ENCODE measurements at places on chromosomes 13 and 19. TPM values are rescaled to one million over a fixed set of nuclear protein-coding genes. Genes with fewer than 3 reads are reported as not detected.

ZNF468 gene
- polyA plus RNA-seq, result 35.0 TPM

DNA sequence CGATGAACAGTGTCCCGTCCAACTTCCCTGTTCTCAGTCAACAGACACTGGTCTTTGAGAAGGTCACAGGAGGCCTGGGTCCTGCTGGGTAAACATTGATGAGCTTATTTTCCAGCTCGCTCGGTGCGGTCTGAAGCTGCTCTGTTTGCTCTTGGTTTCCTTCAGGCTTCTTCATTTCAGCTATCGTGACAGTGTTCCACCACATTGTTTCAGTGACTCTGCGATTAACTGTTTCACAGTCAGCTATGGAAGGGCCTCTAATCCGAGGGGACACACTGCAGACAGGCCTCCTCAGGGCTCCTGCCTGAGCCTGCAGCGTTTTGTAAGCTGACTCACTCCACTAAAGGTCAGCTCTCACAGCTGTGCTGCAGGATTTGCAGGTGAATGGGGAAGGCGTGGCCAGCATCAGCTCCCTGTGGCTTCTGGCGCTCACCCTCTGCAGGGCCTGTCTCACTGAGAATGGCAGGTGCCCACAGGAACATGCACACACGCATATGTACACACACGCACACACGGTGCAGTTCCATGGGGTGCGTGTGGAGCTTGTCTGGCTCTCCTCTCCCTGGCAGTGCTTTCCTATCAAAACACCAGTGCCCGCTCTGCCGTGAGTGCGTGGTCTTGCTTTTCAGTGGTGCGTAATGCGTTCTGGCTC lies 62.9 kb upstream of the MCF2L start:
- DNase-seq, result no peak

DNA sequence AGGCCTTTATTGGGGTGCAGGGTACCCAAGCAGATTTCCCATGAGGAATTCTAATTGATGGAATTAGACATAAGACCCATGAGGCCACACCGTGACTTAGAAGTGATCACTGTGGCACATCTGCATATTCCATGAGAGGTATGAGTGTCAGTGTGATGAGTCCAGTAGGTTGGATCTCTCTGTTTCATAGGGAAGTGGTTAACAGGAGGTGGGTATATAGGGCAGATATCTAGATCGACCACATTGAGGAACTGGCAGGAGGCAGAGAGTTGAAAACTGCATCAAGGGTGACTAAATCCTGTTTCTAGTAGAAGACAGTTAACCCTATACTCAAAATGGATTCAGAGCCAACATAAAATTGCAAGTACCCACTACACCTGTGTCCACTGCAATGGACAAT lies 68.6 kb upstream of the MIR17HG start:
- no peak for DNase-seq

DAND5 gene
- polyA plus RNA-seq, result 0.14 TPM

DNA sequence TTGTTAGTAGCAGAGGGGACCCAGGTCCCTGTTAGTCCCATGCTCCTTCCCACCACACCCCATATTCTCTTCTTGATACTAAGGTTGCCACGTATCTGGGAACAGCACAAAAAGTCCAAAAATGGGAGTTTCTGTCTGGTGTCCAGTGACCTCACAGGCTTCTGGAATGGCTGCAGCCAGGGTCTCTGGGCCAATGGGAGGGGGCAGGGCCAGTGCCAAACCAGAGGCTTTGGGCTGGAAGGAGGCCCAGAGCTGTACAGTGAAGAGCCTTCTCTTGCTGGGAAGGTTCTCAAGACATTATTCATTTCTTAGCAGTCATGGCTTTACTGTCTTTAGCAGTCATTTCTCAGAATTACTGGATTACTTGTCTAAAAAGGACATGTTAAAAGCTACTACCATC lies 119.2 kb downstream of the FRY start:
- DNase-seq, result no peak

GRCh38 chr13:96119921-96120320 lies 30.0 kb downstream of the HS6ST3 start:
- no peak for DNase-seq

- no peak for DNase-seq
These were observed 3.5 kb downstream of the FFAR2 start for GRCh38 chr19:35451338-35452096.

GRCh38 chr19:581399-582111 lies 8.1 kb upstream of the HCN2 start:
- DNase-seq, result no peak

GRCh38 chr19:12930002-12930645 lies 3.4 kb downstream of the FARSA start:
- DNase-seq, result no peak

ZNF99 gene
- polyA plus RNA-seq, result 0.79 TPM

ZNF729 gene
- polyA plus RNA-seq, result 0.76 TPM

Data from right renal pelvis (tissue), 4 donors.